Pulmonary artery endothelial cell (primary cell): ENCODE measurements at places on chromosomes 13 and 19. TPM values are rescaled to one million over a fixed set of nuclear protein-coding genes. Genes with fewer than 3 reads are reported as not detected.

ZNF426 gene
- 20.2 and 24.4 TPM in 2 replicates for total RNA-seq

RAB3A gene
- total RNA-seq = 0.99 TPM in 2 replicates

KBTBD7 gene
- 3.3 and 6.2 TPM in 2 replicates for total RNA-seq

IGFL1 gene
- not detected in 2 replicates for total RNA-seq

ZNF600 gene
- 3.7 and 6.3 TPM in 2 replicates for total RNA-seq

PCP2 gene
- total RNA-seq = not detected in 2 replicates

TLE6 gene
- total RNA-seq = 1.9 and 3.4 TPM in 2 replicates

CEACAM7 gene
- not detected in 2 replicates for total RNA-seq

MCEMP1 gene
- not detected in 2 replicates for total RNA-seq

OLFM2 gene
- 0.40 and 0.71 TPM in 2 replicates for total RNA-seq

FAM216B gene
- total RNA-seq = not detected in 2 replicates

TUBA3C gene
- not detected in 2 replicates for total RNA-seq

CYP4F8 gene
- not detected in 2 replicates for total RNA-seq

TMPRSS9 gene
- total RNA-seq = not detected in 2 replicates

ZNF69 gene
- total RNA-seq = 1.1 and 11.1 TPM in 2 replicates

STRN4 gene
- 86.7 and 90.7 TPM in 2 replicates for total RNA-seq

TMC4 gene
- total RNA-seq = 0.11 and 0.86 TPM in 2 replicates

SCGB2B2 gene
- total RNA-seq = not detected in 2 replicates

ZSCAN18 gene
- 19.7 and 33.3 TPM in 2 replicates for total RNA-seq
